ENCODE measurements at places on chromosomes 11 and 22.

- DNase-seq = no peak
Measured at GRCh38 chr22:33529424-33530113, 390.7 kb downstream of the LARGE1 start.

DNA sequence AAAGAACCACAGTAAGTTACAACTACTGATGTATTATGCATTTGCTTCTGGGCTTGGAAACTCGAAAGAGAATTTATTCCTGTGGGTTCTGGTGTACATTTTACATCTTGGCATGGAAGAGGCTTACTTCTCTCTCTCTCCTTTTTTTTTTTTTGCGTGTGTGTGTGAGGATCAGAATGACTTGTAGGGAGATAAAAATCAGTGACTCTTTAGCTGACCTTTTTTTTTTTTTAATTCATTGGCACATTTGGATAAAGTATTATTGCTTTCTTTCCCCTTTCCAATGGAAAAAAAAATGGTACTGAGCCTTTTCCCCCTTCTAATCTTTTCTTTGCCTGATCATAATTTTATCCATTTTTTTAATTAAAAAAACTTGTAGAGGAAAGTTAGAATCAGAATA, 43.5 kb downstream of the EXT2 start:
- DNase-seq = no peak

DNA sequence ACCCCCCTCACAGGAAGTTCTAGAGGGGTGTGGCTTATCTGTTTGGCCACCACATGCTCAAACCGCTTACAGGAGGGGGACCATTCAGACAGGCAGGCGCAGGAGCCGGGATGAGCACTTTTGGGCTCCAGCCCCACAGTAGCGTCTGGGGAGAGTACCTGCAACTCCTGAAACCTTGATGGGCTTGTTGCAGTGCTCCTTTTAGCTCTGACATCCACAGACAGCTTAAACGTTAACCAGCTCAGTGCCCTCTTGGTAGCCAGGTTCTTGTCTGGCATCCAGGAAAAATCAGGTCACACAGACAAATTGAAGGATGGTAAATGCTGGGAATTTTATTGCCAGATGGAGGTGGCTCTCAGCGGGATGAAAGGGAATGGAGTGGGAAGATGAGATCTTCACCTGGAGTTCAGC, 326.3 kb downstream of the ETS1 start:
- no peak for DNase-seq

DNA sequence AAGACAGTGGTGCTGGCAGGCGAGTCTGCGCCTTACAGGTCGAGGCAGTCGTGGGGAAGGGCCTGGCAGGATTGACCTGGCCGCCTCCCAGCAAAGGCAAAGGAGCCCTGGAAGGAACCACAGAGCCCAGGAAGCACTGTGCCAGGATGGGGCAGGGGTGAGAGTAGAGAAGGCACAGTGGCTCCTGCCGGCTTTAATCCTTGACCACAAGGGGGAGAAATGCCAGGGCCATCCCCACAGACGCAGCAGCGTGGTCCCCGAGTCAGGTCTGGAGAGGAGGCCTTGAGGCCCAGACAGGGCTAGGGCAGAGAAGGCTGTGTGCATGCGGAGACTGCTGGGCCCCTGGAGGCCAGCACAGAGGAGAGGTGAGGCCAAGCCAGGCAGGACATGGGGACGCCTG, 9.9 kb upstream of the NDUFS8 start:
- no peak for DNase-seq

DNA sequence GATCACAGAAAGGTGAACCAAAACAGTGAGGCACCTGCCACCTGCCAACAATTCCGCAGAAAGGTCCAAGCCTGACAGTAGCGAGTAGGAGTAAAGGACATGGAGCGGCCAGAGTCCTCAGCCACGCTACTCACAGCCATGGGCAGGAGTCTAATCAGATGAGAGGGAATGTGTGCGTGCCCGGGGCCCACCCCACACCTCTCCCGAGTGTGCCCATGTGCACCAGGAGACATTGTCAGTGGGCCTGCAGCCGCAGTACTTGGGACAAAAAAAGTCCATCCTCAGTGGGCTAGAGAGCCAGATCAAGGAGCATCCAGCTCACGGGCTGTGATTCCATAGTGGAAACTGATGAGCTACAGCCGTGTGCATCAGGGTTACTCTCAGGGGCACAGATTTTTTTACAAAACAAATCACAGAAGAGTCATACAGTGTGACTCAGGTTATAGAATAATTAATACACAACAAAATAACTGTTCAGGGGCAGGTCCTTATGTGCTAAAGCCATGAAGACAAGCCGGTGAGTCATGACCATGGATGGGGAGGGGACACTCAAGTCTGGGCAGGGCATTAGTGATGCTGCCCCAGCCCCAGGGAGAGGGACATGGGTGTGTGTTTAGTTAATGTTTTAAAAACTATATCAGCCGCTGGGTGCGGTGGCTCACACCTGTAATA, 12.0 kb downstream of the SART1 start:
- no peak for DNase-seq

- DNase-seq = no peak
Measured at GRCh38 chr11:114075891-114076441, 16.5 kb downstream of the ZBTB16 start.

DNA sequence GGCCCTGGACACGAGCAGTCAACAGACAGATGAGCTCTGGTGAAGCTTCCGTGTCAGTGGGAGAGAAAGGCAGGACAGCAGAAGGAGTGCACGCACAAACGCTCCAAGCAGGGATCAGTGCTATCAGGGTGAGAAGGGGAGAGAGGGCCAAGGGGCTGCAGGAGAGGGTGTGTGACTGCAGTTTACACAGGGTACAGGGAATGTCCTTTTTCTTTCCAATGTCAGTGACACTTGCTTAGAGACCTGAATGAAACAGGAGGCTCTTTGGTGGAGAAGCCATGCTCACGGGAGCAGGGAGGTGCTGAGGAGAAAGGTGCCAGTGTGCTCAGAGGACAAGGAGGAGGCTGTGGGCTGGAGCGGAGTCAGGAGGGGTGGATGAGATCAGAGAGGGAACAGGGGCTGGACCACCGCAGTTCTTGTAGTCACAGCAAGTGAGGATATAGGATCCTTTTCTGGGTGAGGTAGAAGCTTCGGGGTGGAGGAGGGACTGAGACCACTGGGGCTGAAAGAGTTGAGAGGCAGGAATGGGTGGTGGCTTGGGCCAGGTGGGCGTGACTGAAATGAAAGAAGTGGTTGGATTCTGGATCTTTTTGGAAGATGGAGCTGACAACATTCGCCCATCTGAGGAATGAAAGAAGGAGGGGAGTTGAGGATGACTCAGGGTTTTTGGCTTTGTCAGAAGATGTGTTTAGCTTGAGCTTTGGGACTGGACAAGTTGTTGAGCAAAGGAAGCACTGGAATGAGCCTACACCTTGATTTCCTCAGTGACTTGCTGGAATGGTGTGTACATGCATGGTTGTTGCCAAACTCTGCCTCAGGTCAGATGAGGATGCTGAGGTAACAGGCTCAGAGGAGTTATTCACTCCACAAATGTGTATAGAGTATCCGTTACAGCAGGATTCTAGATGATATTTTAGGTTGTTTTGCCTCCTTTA, 87.9 kb downstream of the ADAMTS15 start:
- no peak for DNase-seq

DNA sequence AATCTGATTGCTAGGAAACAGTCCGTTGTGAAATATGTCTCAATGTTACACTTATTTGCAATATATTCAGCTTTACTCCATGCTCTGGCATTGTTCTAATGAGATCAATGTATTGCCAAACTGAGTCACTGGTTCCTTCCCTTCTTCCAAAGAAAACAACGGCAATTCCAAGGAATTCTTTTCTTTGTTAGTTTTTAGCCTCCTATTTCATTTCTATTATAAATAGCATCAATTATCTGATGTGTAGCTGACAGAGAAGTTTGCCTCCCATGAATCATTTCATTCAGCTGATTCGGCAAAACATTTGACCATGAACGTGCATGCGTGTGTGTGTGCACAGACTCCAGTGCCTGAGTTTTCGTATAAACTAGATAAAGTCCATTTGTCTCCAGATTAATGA, 346.8 kb downstream of the ETS1 start:
- no peak for DNase-seq

- no peak for DNase-seq
Measured at GRCh38 chr11:70721006-70721405, 322.7 kb downstream of the CTTN start.

- no peak for DNase-seq
Measured at GRCh38 chr22:17964643-17965042, 59.7 kb downstream of the MICAL3 start.

DNA sequence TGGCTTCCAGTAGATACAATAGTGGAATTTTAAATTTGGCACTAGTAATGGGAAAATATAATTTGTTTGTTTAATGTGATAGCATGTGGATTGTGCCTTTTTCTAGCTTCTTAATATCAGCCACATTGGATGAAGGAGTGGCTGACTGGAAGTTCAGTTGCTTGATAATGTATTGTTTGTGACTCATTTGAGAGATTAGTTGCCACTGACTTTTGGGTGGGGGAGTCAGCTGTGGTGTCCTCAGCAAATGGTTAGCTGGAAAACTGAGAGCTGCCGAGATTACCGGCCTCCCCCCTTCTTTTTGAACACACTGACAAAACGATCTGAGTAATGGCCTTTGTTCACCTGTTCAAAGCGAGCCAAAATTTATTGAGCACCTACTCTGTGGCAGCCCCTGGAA, 5.5 kb downstream of the JAM3 start:
- DNase-seq = no peak

DNA sequence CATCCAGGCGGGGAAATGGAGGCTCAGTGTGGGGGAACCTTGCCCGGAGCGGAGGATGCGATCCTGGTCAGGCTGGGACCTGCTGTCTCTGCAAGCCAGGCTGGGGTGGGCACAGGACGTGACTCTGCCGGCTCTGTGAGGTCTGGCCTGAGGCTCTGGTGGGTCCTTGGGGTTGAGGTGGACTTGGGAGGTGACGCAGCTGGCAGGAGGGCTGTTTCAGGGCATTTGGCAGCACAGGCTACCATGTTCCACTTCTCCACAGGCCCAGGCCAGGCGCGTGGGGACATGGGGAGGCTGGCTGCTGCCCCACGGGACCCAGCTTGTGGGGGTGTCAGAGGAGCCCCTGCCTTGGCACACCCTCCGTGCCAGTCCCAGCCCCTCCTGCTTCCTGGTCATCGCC, 1199.7 kb downstream of the BRD1 start:
- no peak for DNase-seq

DNA sequence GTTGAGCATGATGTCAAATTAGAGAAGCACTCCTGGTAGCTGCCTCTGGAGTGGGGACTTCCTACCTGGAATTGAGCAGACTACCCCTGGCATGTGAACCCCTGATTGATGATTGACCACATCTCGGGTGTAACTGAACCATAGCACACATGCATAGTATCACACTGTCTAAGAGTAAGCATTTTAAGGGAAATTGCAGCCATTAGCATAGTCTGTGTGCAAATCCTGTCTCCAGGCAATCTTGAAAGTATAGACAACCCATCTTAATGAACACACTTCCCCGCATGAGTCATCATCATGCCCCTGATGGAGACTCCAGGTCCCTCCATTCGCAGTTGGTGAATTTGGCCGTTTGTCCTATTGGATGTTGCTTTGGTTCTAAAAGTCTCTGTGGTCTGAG, 131.3 kb downstream of the C11orf91 start:
- DNase-seq = no peak

DNA sequence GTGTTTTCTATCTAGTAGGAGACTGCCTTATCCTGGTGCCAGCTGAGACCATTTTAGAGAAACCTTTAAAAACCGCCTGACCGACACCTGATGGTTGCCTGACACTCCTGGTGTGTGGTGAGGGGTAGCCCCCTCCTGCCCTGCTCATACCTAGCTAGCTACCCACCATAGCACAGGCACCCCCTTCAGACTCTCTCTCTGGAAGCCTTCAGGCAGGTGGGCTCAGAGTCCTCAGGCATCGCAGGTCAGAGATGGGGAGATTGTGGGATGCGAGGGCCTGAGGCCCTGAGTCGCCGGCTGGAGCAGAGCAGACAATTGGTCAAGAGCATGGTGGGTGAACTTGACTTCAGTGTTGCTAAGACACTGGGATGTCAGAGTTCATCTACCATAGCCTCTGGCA, 424.6 kb downstream of the BRD1 start:
- no peak for DNase-seq

DNA sequence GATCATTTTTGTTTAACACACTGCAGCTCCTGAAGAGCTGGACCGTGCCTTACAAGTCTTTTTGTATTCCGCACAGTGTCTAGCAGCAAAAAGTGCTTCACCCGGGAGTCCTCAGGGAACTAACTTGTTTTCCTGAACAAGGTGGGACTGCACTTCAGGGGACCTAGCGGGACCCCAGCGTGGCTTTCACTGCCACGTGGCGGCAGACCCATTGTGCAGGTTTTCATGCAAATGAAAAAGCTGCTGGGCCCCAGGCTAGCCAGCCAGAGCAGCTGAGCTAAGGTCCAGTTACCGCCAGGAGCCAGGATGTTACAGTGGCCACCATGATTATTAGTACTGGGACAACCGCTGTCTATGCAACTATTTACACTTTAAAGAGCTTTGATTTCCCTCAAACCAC, 90.6 kb downstream of the FAR1 start:
- no peak for DNase-seq

- DNase-seq = peak; percentile 79
Measured at GRCh38 chr11:117528097-117528721, 200.6 kb downstream of the CEP164 start.

DNA sequence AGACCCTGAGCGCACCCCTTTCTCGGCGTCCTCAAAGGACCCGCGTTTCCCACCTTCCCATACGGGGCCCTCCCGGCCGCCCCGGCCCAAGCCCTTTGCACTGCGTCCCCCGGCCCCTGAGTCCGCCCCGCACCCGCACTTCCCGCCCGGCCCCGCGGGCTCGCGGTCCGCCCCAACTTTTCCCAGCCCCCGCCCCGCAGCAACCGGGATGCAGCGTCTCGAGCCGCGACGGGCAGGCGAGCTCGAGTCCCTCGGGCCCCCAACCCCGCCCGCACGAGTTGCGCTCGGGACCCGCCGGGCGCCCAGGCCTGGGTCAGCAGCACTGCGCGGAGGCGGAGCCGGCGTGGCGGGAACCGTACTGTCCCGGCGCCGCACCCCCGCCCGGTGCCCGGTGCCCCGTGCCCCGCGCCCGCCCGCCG, 371 bp downstream of the SMCO4 start:
- DNase-seq = no peak

- no peak for DNase-seq
Measured at GRCh38 chr22:27407369-27407985, 394.1 kb downstream of the MN1 start.

DNA sequence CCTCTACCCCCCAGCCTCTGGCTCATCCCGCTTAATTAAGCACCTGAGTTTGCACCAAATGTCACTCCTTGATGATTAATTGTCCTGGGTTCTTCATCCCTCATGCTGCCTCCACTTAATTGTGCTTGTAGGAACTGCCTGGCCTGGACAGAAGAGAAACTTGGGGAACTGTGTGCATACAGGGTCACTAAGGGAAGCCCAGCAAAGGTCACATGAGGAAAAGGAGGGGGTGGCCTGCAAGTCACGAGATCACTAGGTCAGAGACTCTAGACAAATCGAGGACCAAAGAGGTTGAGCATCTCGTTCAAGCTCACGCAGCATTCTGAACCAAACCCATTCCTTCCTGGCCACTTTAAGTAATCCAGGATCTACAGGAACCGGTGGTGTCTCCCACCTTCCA, 75.8 kb downstream of the PDE2A start:
- DNase-seq = no peak

GRCh38 chr11:60954421-60954820, 2.4 kb upstream of the SLC15A3 start:
- no peak for DNase-seq

Measured in NCI-H2171 (cell line).